ENCODE measurements at places on chromosomes 1 and 21.

- no peak for DNase-seq
Measured at GRCh38 chr1:45723248-45723930, 27.1 kb downstream of the IPP start.

- DNase-seq, result no peak
Measured at GRCh38 chr1:72438270-72438669, 155.9 kb upstream of the NEGR1 start.

DNA sequence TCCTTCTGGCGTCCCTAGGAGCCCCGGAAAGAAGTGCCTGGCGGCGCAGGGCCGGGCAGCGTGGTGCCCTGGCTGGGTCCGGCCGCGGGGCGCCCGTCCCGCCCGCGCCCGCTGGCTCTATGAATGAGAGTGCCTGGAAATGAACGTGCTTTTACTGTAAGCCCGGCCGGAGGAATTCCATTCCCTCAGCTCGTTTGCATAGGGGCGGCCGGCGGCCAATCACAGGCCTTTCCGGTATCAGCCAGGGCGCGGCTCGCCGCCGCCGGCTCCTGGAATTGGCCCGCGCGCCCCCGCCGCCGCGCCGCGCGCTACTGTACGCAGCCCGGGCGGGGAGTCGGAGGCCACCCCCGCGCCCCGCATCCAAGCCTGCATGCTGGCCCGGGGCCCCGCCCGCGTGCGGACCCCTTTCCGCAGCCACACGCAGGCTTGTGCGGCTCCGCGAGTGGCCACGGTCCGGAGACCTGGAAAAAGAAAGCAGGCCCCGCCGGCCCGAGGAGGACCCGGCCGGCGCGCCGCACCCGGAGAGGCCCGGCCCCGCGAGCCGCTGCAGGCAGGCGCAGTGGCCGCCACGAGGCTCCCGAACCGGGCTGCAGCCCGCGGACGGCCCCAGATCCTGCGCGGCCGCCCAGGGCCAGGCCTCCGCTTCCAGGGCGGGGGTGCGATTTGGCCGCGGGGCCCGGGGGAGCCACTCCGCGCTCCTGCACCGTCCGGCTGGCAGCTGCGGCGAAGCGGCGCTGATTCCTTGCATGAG is 160.4 kb downstream of the RUNX1 start:
- DNase-seq, result peak; percentile 78

- peak; percentile 40 for DNase-seq
Measured at GRCh38 chr1:228059634-228060457, 22.7 kb upstream of the ARF1 start.

DNA sequence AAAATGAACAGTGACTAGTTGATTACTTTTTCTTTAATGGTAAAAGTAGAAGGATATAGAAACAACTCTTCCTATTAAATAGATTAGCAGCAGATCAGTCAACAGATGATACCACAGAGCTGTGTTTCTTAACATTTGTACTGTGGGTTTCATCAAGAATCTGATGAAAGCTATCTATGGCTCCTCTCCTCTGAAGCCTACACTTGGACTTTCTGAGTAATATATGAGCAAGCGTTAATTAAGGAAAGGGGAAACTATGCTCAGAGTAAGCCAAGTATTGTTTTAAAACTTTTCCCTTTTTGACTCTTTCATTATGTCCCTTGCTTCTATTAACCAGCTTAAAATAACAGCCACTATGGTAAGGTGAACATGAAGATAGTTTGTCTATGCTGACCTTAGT is 10.8 kb downstream of the ARID4B start:
- DNase-seq, result no peak

DNA sequence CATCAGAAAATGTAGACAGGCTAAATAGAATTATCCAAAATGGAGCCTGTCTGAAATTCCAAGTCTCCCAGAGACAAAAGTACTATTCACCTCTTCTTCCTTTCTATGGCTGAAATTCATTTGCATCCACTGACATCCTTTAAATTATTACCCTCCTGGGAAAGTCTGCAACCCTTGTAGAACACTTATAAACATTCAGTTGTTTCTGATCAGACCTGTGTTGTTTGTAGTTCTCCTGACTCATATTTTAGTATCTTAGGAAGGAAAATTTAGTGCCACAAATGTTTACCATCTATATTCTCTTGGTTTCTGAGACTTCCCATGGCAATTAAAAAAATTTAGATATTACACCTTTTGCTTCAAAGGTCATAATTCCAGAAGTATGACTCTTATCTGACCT is 69.6 kb upstream of the C1orf105 start:
- no peak for DNase-seq

GRCh38 chr1:186900539-186901237 is 71.9 kb downstream of the PLA2G4A start:
- no peak for DNase-seq

DNA sequence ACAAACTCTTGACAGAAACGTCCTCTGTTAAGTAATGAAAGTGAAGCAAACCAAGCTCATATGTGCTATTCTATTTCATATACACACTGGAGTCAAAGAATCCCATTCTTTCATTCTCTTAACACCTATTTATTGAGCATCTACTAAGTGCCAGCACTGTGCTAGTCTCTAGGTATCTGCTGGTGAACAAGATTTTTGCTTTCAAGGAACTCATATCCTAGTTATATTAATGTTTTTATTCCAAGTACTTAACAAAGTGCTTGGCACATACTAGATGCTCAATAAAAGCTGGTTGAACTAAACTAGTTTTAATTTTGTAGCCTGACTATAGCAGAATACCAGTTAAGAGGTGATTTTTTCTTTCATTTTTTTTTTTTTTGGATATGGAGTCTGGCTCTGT is 3.6 kb upstream of the RNF2 start:
- no peak for DNase-seq

GRCh38 chr1:164504749-164505148 is 54.2 kb upstream of the PBX1 start:
- DNase-seq, result no peak

DNA sequence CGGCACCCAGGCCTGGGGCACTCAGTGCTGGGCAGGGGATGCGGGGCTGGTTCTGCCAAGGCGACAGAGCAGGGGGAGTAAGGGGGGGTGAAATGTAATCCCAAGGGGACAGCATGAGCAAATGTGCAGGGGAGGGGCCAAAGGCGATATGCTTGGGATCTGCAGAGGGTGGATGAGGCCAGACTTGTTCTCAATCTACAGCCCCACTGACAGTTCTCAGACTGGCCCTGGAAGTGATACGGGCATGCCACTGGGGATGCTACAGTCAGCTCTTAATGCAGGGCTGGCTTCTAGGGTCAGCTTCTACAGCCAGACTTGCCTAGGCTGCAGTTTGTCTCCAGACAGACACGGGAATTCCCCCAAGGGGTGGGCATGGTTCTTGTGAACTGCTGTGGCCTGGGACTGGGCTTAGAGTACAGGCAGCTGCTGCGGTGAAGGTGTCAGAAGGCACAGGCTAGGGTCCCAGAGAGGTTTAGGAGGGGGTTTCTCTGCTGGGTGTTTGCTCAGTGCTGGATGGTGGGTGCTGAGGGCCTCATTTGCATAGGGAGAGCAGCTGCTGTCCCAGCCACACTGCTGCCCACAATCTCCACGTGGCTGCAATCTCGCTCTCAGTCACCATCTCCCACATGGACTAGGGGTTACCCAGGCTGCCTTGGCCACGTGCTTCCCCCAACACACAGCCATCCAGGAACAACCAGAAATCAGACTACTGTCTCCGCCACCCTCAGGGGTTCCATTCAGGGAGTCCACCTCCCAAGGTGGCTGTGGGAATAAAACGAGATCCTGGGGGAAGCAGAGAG is 190.1 kb downstream of the HIVEP3 start:
- DNase-seq, result peak; percentile 55

- no peak for DNase-seq
Measured at GRCh38 chr1:165387961-165388360, 31.4 kb upstream of the LMX1A start.

- no peak for DNase-seq
Measured at GRCh38 chr1:154695985-154696384, 88.0 kb upstream of the ADAR start.

- no peak for DNase-seq
Measured at GRCh38 chr1:214718724-214719123, 115.7 kb downstream of the CENPF start.

DNA sequence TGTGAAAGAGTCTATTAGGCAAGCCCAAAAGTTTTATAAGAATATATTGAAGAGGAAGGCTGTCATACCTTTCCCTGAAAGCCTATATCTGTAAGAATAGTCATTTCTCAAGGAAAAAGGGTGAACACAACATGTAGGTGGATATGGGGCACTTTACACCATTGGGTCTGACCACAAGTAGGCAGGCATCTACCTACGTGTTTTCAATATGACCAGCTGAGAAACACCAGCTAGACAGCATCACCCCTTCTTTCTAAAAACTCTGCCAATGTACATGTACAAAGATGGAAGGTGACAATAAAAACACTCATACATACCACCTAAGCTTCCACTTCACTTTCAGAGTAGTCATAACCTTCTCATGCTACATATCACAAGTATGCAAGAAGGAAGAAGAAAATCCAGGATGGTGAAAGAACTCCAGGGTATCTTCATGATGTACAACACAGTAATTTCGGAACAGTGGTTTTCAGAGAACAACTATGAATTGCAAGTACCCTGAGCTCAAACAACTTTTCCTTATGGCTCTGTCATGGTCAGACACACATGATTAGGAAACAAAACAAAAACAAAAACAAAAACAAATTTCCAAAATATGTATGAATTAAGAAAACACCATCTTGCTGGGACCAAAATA is 98.5 kb upstream of the ADGRL2 start:
- DNase-seq, result no peak

DNA sequence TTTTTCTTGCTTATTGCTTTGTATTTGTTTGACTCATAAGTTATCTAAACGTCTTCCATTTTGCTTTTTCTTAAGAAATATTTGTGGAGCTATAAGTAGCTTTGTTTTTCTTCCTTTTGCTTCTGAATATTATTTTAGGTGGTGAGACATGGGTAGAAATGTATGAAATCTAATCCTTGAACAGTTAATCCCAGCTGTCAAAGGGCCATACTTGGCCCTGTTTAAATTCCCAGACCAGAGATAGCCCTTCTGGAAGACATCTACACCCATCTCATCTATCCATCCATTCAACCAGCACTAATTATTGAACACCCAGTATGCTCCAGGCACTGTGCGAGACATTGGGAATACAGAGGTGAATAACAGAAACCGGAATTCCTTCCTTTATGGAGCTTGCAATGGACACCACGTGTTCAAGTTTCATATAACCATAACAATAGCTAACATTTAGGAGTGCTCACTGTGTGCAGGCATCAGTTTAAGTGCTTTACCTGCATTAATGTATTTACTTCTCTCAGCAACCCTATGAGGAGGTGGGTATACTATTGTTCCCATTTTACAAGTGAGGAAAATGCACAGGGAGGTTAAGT is 8.7 kb downstream of the TACSTD2 start:
- DNase-seq, result no peak

DNA sequence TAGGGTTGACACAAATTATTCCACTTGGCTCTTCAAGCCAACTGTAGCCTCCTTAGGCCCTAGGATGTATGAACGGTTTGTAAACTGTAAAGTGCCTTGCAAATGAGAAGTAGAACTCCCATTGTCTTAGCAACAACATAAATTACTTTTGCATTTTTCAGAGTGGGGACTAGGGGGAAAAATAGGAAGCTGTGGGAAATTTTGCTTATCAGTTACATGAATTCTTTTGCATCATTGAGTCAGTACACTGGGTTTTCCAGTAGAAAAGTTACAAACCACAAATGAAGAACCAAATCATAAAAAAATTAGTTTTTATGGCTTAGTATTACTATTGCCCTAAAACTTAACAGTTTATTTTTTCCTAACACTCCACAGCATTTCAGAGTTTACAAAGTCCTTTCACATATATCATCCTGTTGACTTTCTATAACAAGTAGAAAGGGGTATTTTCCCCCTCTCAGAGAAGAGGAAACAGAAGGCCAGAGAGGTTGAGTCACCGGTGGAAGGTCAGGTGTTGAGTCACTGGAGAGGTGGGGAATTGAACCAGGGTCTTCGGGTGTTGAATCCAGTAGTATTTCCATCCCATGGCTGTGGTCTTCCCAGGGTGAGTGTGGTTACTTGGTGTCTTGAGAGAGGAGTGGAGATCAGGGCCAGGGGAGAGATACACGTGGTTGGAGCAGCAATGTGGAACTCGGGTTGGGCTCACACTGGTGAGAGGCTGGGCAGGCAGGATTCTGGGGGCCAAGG is 71.9 kb upstream of the USP24 start:
- no peak for DNase-seq

GRCh38 chr1:91505086-91505485 is 4.4 kb downstream of the CDC7 start:
- DNase-seq, result no peak

GRCh38 chr1:221714227-221715152 is 27.4 kb downstream of the DUSP10 start:
- no peak for DNase-seq

DNA sequence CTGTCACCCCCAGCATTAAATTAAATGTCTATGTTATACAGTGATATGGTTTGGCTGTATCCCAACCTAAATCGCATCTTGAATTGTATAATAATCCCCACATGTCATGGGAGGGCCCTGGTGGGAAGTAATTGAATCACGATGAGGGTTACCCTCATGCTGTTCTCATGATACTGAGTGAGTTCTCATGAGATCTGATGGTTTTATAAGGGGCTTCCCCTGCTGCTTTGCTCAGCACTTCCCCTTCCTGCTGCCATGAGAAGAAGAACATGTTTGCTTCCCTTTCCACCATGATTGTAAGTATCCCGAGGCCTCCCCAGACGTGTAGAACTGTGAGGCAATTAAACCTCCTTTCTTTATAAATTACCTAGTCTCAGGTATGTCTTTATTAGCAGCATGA is 445.7 kb downstream of the MRPL39 start:
- DNase-seq, result no peak
